Spinal cord (tissue), 10 donors: ENCODE measurements at places on chromosomes 1 and 21.
A peak's percentile ranks its signal among the peaks of the same experiment; 100 is the strongest.

- DNase-seq: no peak
Measured at GRCh38 chr1:217230412-217230811, 400.5 kb downstream of the GPATCH2 start.

DNA sequence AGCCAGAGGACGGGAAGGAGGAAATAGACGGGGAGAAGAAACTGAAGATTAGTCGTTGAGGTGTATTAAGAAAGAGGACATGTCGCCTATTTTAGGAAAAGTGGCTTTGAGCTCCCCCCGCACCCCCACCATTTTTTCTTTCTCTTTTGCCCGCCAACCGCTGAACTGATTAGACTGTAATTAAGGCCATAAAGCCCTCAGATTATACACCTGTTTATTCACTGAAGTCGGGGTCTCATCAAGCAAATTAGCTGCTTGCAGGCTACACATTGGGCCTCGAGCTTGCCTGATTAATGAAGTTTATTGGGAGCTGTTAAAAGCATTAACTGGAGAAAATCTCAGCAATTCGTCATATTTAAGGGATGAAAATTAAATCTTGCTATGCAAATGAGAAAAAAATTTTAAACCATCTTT is 119.4 kb upstream of the RRP15 start:
- no peak for DNase-seq

- no peak for DNase-seq
Measured at GRCh38 chr1:197660389-197660788, 114.9 kb downstream of the DENND1B start.

DNA sequence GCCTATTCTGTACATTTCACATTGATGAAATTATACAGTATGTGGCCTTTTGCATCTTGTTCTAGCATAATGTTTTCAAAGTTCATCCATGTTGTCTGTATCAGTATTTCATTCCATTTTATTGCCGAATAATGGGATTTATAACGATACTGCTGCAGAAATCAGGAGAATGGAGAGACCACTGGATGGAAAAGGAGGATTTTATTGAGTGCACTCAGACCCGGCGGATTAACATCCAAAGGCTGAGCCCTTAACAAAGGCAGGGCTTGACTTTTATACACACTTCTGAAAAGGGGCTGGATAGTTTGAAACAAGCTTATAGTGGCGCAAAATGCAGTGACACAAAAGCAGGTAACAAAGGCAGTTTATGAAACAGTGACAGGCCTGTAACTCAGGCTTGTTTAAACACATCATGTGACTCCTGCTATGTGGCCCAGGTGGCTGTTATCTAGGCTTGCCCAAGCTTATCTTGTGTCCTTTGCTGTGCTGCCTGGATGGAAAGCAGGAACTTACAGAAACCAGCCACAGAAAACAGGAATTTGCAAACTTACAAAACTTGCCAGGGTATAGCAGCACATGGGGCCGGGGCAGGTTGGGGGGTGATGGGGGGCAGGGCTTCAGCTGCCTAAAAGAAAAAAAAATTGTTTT is 32.8 kb upstream of the KCNJ15 start:
- DNase-seq: no peak

GRCh38 chr21:35257413-35257812 is 208.3 kb upstream of the RUNX1 start:
- peak; percentile 78 for DNase-seq

- DNase-seq: no peak
Measured at GRCh38 chr1:109788695-109789521, 25.2 kb upstream of the EPS8L3 start.

DNA sequence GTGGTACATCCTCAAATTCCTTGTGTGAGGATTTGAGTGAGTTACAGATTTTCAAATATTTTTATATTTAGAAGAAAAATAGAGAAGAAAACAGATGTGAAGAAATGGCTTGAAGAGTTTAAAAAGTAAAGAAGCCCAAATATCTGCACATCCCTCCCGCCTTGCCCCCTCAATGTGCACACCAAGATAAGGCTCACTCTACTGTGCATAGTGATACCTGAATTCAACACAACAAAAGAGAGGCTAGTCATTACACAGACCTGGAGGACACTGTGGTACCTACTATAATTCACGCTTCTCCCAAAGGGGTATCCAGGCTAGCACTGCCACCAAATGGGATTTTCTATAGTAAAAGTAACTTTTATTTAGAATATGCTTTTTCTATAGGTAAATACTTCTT is 44.0 kb upstream of the SYT2 start:
- DNase-seq: no peak

GRCh38 chr1:14881775-14882672 is 271.5 kb upstream of the TMEM51 start:
- DNase-seq: no peak

GRCh38 chr1:46459315-46459714 is 30.3 kb upstream of the DMBX1 start:
- DNase-seq: no peak

- no peak for DNase-seq
Measured at GRCh38 chr1:197862671-197863070, 39.8 kb upstream of the C1orf53 start.

DNA sequence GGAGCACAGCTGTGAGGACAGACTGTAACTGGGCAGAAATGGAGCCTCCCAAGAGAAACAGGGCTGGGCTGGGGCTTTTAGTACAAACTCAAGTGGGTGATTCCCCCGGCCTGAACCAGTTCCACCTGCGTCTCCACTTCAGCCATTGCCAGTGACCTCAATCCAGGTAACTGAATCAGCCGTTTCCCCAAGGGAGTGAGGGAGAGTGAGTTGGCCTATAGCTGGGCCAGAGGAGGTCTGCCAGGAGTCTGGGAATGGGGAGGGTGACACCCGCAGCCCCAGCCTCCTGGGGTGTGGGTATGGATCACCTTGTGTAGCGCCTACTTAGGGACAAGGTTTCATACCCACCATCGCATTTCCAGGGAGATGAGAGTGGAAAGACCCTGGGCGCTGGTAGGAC is 8.5 kb downstream of the SLC26A9 start:
- no peak for DNase-seq

- DNase-seq: no peak
Measured at GRCh38 chr21:37606549-37606948, 240.0 kb downstream of the DYRK1A start.

DNA sequence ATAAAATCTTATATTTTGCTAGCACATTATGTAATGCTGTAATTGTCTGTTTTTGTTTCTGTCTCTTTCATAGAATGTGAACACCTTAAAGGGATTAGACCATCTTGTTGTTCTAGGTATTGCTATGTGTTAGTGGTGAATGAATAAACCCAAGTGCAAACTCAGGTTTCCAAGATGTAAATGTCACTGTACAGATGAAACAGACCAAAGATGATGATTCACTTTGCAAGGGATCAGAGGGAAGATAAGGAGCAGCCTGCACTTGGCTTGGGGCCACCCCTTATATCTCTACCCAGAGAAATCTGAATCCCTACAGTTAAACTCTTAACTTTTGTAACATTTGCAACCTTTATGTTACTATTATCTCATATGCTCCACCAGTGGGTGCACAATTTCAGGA is 25.4 kb downstream of the UROD start:
- DNase-seq: no peak

- DNase-seq: no peak
Measured at GRCh38 chr1:181559142-181559541, 75.8 kb downstream of the CACNA1E start.

DNA sequence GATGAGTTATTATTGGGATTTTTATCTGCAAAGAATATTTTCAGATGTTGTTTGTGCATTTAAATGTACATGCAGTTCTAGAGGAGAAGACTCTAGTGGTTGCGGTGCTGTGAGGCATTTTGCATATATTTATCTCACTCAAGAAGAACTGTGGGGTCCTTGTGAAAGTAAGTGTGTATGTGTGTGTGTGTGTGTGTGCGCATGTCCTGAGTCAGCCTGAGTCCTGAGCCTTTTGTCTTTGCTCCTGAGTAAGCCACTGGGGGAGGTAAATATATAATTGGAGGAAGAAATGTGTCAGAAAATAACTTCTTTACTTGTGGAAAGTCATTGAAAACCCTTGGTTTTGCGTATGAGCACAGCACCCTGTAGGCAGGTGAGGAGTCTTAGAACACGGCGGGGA is 55.6 kb upstream of the CD34 start:
- no peak for DNase-seq

GRCh38 chr1:10694274-10694632 is 102.2 kb downstream of the CASZ1 start:
- no peak for DNase-seq
